Stimulated activated CD4-positive, alpha-beta T cell treated with anti-CD3 and anti-CD28 coated beads, TNF-alpha, amount 100 ng/mL, for 24 hours (primary cell): ENCODE measurements at places on chromosomes 4 and X.
A peak's percentile ranks its signal among the peaks of the same experiment; 100 is the strongest.

DNA sequence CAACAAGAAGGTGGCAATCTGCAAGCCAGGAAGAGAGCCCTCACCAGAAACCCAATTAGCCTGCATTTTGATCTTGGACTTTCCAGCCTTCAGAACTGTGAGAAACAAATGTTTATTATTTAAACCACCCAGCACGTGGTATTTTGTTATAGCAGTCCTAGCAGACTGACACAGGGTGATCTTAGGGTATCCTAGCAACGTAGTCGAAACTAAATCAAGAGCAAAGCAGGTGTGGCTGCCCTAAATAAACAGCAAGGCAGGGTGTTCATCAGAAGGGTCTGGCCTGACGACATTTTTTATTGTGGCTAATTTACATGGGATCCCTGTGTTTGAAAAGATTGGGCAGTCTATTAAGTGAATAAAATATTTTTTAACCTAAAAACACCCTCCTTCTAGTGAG lies 198.8 kb downstream of the VEGFC start:
- DNase-seq = no peak

DNA sequence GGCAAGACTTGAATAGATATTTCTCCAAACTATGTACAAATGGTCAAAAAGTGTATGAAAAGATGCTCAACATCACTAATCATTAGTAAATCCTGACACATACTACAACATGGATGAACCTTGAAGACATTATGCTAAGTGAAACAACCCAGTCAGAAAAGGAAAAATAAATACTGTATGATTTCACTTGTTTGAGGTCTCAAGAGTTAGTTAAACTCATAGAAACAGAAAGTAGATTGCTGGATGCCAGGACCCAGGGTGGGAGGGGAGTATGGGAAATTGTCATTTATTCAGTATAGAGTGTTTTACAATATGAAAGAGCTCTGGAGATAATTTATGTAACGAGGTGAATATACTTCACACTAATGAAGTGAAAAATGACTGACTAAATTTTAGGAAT lies 32.4 kb downstream of the PRMT9 start:
- no peak for DNase-seq

DNA sequence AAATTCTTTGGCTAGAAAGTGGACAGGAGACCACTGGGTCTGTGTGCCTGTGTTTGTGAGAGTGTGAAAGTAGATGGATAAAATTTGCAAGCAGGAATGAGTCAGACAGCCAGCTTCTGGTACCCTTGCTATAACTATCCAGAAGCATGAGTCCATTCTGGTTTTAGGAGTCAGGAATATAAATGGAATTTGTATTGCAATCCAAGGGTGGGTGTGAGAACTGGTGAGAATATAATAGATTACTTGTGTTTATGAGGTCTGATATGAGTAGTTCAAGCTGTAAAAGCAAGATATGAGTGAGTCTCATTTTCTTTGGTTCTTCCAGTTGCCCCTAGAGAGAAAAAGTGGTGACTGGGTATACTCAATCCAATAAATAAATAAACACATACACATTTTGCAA lies 212.7 kb upstream of the TAPT1 start:
- no peak for DNase-seq

GRCh38 chrX:153386097-153386496 lies 15.1 kb downstream of the PNMA6E start:
- DNase-seq = no peak

GRCh38 chr4:3302786-3303564 lies 10.2 kb downstream of the RGS12 start:
- DNase-seq = no peak

- DNase-seq = no peak
Measured at GRCh38 chr4:7320206-7320797, 114.4 kb downstream of the PSAPL1 start.

DNA sequence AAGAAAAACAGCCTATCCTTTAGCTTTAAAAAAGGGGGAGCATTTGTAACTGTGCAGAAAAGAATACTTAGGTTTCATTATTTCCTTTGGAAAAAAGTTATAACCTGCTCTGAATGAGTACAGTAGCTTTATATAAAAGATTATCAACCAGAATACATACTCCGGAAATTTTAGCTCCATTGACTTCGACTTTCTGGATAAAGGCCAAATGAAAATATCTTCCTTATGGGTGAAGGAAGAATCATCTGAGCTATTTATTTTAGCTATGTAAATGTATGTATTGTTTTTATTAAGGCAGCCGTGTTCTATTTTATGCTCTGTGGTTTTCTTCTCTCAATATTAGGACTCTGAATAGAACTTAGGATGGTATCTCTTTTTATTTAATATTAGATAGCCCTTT lies 69.0 kb upstream of the ETNPPL start:
- DNase-seq = no peak

DNA sequence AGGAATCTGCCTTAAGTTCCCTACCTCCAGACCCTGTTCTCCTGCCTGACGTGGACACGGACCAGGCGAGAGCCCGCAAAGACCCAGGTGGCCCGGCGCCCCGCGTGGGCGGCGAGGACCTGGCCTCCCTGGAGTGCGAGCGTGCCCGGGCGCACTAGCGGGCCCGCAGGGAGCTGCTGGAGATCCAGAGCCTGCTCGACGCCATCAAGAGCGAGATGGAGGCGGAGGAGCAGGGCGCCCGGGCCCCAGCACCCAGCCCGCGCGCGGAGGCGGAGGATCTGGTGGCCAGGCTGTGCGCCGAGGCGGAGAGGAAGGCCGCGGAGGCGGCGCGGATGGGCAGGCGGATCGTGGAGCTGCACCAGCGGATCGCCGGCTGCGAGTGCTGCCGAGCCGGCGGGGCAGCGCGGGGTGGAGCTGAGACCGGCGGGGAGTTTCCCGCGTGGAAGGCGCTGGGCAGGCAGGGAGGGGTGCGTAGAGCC lies 18.2 kb downstream of the MRFAP1 start:
- peak; percentile 44 for DNase-seq
